ENCODE measurements at places on chromosomes 6 and 20.

DNA sequence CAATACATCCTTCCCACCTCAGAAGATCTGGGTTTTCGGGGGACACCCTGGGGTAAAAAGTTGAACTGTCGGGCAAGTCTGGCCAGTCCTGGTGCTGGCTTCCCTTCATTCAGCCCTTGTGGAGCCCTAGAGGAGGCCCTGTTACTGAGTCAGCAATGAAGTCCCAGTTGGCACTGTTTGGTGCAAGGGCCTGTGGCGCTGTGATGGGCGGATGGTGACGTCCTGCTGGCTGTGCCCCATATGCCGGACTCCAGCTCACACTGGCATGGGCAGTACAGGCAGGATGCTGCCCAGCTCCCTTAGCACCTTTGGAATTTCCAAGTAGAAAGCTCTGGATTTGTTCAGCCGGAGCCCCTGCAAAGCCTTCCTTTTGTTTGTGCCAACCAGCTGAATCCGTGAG is 186.2 kb upstream of the PMEPA1 start:
- DNase-seq = no peak

- no peak for DNase-seq
Measured at GRCh38 chr6:145802141-145802540, 12.5 kb downstream of the FBXO30 start.

- no peak for DNase-seq
Measured at GRCh38 chr6:5942591-5942990, 64.1 kb downstream of the NRN1 start.

- DNase-seq = no peak
Measured at GRCh38 chr20:18754030-18754652, 59.4 kb upstream of the SCP2D1 start.

DNA sequence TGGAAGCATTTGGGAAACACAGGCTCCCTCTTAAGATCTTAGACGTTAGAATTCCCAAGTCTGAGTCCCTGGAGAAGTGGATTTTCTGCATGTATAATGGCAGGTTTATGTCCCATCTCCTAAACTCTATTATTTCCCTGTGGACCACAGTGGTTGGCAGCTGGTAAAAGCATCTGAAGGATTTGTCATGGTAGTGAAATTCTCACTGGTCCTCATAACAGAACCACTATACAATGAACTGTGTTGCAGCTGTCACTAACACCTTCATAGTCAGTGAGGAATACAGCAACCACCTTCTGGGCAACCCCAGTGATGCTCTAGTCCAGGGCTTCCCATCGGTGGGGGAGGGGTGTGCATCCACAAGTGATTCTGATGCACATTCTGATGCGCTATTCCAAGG is 396.9 kb downstream of the ZFAND3 start:
- DNase-seq = no peak

- no peak for DNase-seq
Measured at GRCh38 chr6:124524491-124525200, 437.6 kb upstream of the RNF217 start.

DNA sequence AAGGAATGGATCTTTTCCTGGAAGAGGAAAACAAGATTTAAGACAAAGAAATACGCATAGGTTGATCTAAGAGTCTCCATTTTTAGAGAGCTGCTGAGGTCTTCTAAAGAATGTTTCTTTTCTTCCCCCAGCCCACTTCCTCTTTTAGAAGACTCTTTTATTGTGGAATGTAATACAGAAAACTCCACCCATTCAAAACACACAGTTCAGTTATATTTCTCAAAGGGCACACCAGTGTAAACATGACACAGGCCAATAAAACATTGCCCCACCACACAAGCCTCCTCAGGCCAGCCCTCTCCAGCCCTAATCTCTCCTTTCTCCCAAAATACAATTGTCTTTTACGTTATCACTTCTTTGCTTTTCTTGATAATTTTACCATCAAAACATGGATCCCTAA is 42.8 kb downstream of the SLC35B3 start:
- no peak for DNase-seq

DNA sequence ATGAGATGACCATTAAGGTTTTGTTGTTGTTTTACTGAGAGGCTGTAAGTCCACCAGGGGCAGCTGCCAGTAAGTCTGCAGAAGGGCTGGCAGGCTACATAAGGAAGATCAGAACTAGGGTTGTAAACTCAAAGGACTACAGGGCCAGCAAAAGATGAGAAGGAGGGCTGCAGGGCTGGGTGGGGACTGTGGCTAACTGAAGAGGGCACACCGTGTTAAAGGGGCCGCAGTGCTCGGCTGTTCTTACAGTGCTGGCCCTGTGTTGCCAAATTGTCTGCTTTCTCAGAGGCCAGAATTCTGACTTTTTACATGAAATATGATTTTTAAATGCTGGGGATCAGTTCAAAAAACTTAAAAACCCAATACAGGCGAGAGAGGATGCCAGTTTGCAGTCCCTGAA is 25.5 kb upstream of the ZNF318 start:
- no peak for DNase-seq

DNA sequence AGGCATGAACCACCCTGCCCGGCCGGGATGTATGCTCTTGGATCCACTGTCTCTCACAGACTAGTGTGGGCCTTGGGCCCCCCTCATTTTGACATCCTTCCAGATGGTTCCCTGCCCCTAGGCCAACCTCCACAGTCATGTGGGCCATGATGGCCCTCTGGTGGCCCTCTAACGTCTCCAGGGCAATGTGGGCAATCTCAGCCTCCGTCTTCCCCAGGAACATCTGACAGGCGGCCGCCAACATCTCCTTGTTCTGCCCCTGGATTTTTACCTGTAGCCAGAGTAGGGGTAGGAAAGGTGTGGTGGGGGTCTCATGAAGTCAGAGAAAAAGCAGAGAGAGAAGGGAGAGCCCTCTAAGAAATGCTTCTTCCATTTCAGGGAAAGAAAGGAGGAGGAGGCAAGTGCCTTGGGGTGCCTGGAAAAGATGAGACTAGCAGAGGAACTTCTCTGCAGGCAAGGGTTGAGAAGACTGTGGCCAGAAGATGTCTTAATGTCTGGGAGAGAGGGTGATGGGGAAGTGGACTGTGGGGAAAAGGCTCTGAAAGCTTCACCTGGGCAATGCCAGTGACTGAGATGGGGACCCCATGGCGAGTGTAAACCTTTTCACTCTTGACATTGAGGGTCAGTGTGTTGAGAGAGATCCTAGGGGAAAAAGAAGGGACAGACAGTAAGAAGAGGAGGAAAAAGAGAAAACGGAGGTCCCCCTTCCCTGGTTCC is 1.3 kb downstream of the FLOT1 start:
- DNase-seq = no peak

GRCh38 chr6:80976336-80976735 is 776.1 kb downstream of the TENT5A start:
- no peak for DNase-seq

- DNase-seq = no peak
Measured at GRCh38 chr6:123074616-123075015, 78.6 kb downstream of the CLVS2 start.

GRCh38 chr6:40509086-40509485 is 78.1 kb downstream of the LRFN2 start:
- no peak for DNase-seq

DNA sequence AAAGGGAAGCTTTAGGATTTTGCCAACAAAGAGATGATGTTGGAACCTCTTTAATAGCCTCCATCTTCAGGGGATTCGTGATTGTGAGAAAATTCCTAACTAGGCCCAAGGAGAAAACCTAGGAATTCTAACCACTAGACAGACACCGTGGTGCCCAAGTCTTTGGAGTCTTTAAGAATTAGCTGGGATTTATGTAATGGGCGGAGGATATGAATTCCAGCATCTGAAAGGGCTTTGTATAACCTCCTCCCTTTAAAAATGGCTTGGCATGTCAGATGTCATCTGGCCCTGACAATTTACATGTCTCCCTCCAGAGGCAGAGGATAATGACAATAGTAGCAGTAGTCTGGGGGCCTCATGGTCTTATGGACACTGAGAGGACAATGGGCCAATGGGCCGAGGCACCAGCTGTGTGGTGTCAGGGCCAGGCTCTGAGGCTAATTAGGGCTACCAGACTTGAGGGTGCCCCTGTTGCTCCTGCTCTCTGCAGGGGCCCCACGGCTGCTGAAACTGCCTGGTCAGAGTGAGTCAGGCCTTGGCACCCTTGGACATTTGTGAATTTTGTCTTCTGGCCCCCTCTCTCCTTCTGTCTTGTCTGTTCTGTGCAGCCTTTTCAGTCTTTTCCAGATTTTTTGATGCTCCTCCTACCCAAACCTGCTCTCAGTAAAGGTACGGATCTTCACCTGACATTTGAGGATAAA is 113.9 kb downstream of the EDN1 start:
- DNase-seq = no peak

DNA sequence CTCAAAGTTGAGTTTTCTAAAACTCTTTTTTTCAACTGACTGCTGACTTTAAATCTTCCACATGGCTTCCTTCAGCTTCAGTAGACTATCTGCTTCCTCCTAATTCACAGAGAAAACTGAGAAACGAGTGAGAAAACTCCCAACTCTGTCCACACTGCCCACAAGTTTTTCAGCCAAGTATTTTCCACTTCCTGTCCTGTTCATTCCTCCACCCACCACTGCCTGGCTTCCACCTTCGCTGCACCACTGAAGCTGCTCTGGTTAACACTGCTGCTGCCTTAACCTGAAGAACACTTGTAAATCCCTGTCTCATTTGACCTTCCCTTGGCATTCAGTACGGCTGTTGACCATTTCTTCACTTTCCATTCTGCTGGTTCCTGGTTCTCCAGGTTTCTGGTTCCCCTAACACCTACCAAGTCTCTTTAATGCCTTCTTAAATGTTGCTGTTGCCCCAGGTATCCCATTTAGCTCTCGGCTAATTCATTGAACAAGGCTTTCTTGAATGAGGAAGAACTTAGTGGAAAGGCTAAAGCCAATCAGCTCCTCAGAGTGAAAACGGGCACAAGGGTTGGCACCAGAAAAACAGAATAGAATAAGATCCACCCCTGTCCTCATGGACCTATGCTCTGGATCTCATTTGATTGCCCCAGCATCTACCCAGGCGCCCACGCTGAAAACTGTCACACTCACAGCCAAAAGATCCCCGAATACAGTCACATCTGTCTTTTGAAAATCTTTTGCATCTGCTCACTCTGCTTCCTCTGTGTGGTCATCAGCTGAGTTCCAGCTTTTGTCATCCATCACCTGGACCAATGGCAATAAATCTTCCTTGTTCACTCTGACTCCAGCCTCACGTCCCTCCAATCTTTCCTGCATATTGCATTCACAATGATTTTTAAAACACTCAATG is 104.4 kb upstream of the TAB2 start:
- no peak for DNase-seq

DNA sequence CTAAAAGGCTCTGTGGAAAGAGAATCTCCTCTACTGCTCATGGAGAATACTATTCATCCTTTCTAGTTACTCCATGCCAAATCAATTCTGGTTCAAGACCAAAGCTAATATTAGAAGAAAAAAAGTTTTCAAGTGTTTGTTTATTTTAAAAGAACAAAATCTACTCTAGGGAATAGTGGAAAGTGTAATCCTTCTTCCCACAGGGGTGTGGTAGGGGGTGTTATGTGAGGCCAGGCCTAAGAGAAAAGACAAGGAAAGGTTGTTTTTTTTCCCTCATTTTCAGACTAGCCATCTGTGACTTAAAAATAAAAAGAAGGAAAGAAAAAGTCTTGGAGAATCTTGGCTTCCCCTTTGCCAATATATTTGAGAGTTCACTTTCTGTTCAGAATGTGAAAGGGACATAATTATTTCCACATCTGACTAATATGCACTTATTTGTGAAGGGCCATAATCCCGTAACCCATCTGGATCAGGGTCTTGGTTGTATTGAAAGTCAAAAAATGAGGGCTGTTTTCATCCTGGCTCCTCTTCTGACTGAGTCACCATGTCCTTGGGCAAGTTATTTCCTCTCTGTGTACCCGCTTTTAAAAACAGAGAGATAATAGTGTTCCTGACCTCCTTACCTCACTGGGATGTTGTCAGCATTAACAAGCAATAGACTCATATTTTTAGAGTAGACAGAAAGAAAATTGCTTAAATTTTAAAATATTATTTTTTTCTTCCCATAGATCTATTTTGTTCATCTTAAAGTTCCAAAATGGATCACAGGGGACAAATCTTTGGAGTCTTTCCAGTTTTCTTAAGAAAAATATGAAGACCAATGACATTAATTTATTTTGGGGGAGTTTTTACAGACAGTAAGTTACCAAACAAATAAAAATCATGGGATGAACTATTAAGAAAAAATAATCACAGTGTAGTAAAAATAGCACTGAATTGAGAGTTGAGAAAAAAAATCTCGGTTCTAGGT is 233.7 kb downstream of the IBTK start:
- DNase-seq = no peak

DNA sequence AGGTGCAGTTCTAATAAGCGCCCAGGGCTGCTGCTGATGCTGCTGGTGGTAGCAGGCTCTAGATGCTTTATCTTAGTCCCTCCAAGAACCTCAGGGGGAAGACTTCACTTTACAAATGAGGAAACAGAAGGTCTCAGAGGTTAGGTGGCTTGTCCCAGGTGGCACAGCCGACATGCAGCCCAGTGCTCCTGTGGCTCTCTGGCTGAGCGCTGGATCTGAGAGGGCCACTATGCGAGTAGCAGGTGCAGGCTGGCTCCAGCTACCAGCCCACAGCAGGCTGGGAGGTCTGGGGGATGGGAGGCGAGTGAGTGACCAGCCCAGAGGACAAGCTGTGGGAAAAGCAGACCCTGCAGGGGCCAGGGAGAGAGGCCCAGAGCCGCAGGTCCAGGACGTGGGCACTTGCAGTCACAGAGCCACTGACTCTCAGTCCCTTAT is 90.9 kb downstream of the PRND start:
- DNase-seq = no peak

- no peak for DNase-seq
Measured at GRCh38 chr20:9043364-9043763, 25.5 kb upstream of the PLCB4 start.

DNA sequence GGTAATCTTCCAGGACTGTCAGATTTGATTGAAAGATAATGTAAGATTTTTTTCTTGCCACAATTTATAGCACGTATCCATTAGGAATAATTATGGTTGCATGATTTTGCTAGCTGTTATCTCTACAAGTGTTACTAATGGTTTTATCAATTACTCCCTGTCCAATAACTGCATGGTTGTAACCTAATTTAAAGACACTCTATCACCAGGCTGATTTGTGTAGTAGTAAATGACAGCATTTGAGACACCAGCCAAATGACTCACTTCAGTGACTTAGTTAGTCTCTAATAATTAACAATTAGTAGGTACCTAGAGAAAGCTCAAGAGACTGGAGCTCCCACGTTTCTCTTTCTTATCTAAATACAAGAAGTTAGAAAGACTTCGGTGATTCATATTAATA is 453.8 kb upstream of the POU3F2 start:
- DNase-seq = no peak

- no peak for DNase-seq
Measured at GRCh38 chr6:11847515-11848345, 69.1 kb upstream of the ADTRP start.

- no peak for DNase-seq
Measured at GRCh38 chr20:62466072-62466760, 9.6 kb downstream of the GATA5 start.
